Urinary bladder (tissue), 4 donors: ENCODE measurements at places on chromosomes 11 and 22.

DNA sequence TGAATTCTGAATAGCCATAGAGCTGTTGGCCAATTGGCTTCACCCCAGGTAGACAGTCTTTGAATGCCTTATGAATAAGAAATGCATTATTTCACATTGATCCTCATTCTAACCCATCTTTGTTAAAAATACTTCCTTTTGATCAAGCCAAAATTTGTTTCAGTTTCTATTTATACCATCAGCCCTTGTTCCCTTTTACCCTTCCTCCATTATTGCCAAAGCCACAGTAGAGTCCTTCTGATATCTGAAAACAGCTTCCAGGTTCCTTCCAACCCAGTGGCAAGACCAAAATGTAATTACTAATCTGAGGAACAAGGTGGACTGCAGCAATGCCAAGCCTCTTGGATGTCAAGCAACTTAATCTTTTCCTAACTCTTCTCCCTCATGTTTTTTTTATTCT lies 458.8 kb downstream of the BUD13 start:
- no peak for DNase-seq

GRCh38 chr22:36775586-36775963 lies 344 bp downstream of the IFT27 start:
- no peak for DNase-seq

GRCh38 chr11:61828629-61829407 lies 718 bp downstream of the FADS2 start:
- DNase-seq, result no peak

DNA sequence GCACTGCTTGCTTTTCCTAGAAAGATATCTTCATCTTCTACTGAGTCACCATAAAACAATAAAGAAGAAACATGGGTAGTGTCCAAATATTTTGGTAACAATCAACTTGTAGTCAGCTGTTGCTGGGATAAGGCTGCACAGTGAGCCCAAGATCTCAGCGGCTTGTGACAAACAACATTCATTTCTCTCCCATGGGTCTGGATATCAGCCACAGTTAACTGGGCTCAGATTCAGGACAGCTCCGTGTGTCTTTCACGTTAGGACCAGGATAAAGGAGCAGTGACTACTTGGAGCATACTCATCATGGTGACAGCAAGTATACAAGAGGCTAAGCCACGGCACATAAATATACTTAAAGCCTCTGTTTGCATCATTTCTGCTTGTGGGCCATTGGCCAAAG lies 27.9 kb upstream of the GRK3 start:
- DNase-seq, result no peak

GRCh38 chr11:34358258-34358727 lies 483 bp upstream of the ABTB2 start:
- no peak for DNase-seq

GRCh38 chr11:103928040-103928801 lies 108.2 kb upstream of the DDI1 start:
- no peak for DNase-seq

DNA sequence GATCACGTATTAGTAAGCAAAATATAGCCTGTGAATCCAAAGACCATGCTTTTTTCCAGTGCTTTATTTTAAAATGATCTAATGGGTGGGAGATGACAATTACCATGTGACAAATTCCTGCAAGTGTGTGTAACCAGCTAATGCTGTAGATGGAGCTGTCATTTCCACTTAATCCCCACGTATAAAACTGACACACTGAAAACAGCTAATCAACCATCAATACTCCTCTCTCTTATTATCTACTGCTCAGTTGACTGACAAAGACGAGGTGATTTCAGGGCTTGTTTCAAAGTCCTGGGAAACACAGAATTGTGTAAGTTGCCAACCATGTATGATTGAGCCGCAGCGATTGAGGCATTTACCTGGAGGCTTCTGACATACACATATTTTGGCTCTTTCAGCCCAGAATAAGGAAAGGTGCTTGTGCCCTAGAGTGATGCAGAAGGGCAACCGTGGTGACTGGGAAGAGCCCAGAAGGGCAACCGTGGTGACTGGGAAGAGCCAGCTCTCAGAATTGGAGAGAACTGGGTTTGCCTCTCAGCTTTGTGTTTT lies 9.7 kb downstream of the SLN start:
- DNase-seq, result no peak

DNA sequence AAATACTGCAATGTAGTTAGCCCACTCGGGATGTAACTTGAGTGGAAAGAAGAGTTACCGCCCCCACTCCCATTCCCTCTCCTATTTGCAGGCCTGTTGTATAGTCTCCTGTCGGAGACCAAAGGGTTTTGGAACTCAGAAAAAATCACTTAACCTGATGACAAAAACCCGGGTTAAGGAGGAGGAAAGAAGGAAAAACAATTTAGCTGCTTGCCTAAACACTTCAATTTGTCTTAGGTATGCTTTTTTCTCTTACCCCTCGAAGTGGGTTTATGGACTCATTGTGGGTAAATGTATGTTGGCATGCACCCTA lies 2.2 kb downstream of the YAP1 start:
- no peak for DNase-seq

GRCh38 chr11:31641477-31642062 lies 132.0 kb downstream of the ELP4 start:
- DNase-seq, result no peak

DNA sequence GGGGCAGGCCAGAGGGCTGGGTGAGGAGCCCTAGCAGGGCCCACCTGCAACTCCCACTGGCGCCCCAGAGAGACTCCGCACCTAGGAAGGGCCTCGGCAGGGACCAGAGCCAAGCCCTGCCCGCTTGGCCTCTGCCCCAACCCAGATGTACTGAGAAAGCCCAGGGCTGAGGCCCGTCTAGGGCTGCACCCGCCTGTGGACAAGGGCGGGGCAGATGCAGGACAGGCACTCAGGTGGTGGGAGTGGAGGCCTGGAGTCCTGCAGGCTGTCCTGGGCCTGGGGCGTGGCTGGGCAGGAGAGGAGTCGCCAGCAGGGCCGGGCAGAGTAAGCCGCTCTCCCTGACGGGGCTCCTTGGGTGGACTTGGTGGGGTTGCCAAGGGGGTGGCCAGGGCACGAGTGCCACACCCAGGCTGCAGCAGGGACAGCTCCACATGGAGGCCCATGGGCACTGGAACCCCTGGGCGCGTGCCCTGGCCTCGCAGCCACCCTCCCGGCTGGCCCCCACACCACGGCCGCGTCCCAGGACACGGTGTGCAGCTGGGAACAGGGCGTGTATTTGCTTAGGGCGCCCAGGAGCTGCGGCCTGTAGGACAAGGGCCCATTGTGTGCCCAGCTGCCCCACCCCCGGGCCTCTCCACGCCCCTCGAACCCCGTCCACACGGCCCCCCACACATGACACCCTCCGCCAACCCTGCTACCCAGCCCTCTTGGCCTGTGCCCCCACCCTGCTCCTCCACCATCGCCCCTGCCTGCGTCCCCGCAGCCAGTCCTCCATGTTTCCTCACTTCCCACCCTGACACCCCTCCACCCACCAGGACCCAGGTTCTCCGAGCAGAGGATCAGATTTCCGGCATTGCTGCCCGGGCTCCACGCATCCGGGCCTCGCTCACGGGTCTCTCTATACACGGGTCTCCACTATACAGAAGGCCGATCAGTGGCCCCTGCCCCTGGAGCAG lies 11.3 kb upstream of the PIM3 start:
- DNase-seq, result no peak

DNA sequence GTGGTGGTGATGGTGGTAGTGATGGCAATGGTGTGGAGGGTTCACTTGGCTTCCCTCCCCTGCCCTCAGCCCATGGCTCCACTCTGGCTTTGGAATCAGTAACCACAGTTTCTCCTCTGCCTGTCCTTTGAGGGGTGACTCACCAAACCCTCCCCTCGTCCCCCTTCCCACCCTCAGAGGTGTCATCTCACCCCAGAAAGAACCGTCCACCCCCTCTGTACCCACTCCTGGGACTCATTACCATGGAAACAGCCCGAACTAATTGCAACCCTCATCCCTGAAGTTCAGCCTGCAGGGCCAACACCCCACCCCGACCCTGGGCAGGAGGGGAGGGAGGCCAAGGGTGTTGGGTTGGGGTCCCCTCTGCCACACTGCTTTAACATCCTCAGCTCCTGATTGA lies 26.6 kb downstream of the PHLDB1 start:
- DNase-seq, result no peak

- no peak for DNase-seq
Measured at GRCh38 chr22:28031383-28031922, 112.4 kb upstream of the PITPNB start.

GRCh38 chr22:35633520-35633919 lies 14.7 kb upstream of the APOL6 start:
- DNase-seq, result no peak

GRCh38 chr11:44628730-44629700 lies 63.6 kb downstream of the CD82 start:
- no peak for DNase-seq

DNA sequence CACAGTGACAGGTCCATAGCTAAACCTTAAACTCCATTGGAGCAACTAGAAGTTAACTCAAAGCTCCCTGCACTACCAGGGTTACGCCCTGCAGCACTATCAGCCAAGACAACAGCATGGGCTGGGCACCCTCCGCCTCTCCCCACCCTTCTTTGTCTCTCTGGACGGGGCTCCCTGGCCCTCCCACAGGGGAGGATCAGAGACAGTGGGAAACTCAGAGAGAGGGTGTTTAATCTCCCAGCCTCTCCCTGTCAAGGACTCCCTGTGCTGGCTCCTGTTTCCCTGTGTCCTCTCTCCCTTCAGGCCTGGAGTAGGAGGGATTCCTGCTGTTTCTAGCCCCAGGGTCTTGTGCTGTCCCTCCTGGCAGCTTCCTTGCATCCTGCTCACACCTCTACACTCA lies 56.9 kb upstream of the CSNK2A3 start:
- no peak for DNase-seq

GRCh38 chr22:48918585-48919186 lies 909.0 kb downstream of the BRD1 start:
- no peak for DNase-seq

DNA sequence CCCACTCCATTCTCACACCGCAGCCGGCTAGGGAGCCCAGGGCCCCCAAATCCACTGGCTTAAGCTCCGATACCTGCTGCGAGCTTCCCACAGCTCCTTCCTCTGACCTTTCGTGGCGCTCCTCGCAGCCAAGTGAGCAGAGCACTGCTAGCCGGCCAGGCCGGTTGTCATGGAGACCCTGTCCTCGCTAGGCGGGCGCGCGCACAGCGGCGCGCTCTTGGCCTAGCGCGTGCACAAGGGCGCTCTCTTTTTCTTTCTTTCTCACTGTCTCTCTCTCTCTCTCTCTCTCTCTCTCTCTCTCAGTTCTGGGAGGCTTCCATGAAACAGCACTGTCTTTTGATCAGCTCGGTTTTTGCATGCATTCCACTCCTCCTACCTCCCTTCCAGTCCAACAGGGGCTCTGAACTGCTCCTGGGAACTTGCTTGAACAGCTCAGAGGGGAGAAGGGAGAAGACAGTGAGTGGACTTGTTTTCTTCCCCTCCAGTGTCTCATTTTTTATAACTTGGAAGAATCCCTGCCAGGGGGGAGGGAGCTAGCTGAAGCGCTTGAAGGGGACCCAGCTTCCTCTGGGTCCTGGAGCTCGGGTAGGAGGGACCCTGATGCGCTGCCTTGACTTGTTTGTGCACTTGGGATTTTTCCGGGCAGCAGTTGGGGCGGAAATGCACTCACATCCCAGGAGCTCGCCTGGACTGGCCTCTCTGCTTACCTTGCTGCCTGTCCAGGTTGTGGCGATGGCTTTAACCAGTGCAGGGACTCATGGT lies 100.3 kb upstream of the AKIP1 start:
- DNase-seq, result peak; percentile 82

- DNase-seq, result no peak
Measured at GRCh38 chr11:73288873-73289707, 17.0 kb downstream of the P2RY6 start.

- no peak for DNase-seq
Measured at GRCh38 chr22:23077627-23078461, 7.5 kb downstream of the GNAZ start.

GRCh38 chr11:31768749-31769640 lies 42.1 kb downstream of the PAX6 start:
- no peak for DNase-seq

DNA sequence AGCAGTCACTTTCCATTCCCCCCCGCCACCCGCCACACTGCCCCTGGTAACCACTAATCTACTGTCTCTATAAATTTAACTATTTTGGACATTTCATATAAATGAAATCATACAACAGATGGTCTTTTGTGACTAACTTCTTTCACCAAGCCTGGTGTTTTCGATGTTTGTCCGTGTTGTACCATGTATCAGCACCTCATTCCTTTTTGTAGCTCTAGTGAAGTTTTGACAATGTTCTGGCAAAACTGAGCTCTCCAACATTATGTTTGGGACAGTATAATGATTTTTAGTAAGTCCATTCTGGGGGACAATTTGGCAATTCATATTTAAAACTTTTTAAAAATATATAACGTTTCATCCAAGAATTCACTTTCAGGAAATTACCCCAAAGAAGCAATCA lies 45.6 kb upstream of the ARHGAP42 start:
- DNase-seq, result no peak

- no peak for DNase-seq
Measured at GRCh38 chr11:111123463-111124398, 121.8 kb upstream of the POU2AF2 start.

- DNase-seq, result no peak
Measured at GRCh38 chr11:27055065-27055682, 14.6 kb downstream of the BBOX1 start.

DNA sequence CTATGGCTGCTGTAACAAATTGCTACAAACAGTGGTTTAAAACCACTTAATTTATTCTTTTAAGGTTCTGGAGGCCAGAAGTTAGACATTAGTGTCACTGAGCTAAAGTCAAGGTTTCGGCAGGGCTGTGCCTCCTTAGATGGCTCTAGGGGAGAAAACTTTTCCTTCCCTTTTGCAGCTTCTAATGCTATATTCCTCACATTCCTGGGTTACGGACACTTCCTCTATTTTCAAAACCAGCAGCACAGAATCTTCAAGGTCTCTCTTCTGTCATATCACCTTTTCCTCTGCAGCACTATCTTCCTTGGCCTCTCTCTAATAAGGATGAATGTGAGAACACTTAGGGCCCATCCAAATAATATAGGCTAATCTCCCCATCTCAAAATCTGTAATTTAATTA lies 87.0 kb downstream of the C11orf87 start:
- no peak for DNase-seq

DNA sequence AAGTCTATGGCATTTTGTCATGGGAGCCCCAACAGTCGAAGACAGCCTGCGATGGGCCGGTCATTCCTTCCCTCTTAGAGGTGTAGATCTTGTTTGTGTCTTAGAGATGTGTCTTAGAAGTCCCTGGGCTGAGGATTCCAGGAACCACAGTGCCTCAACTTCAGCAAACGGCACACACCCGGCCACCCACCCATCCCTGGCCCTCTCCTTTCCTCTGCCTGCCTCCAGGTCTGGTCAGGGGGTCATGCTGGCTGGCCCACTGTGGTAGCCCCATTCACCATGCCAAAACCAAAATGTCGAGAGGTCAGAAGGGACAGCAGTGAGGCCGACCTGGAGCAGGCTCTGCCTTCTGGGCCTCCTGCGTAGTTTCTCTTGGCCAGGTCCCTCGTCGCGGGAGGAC lies 857.9 kb downstream of the TBC1D22A start:
- DNase-seq, result no peak

DNA sequence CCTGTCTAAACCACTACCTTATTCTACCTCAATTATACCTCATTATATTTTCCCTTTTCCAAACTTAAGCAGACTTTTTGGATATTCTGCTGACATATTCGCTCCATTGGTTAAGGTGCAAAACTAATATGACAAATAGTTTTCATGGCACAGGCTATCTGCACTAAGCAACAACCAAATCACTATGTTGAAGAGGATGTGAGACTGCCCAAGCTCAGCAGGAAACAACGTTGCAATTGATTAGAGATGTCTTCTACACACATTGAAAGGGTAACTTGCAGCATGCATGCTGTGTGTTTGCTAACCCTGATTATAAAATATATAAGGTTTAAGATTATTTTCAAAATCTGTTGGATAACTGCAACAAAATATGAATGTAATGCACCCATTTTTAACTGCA lies 61.6 kb downstream of the STK33 start:
- no peak for DNase-seq
